ENCODE measurements at places on chromosomes 12 and 14.

DNA sequence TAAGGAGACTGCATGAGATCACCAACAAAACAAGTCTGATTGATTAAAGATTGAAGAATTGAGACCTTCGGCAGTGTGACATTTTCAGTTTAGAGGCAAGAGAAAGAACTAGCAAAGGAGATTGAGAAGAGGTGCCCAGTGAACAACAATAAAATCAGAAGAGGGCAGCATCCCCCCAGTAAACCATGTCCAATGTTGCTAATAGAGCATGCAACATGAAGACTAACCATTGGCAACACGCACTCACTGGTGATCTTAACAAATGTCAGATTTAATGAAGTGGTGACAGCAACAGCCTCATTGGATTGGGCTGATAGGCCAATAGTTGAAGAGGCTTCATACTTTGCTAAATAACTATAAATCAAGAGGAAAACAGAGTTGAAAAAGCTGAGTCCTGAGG, 20.7 kb upstream of the TAS2R14 start:
- no peak for DNase-seq

GRCh38 chr12:31386364-31386777, 60.4 kb upstream of the SINHCAF start:
- DNase-seq, result no peak

- no peak for DNase-seq
These were observed 7.6 kb downstream of the KRAS start for GRCh38 chr12:25242981-25243679.

GRCh38 chr14:20118795-20119194, 8.3 kb downstream of the OR4K17 start:
- no peak for DNase-seq

DNA sequence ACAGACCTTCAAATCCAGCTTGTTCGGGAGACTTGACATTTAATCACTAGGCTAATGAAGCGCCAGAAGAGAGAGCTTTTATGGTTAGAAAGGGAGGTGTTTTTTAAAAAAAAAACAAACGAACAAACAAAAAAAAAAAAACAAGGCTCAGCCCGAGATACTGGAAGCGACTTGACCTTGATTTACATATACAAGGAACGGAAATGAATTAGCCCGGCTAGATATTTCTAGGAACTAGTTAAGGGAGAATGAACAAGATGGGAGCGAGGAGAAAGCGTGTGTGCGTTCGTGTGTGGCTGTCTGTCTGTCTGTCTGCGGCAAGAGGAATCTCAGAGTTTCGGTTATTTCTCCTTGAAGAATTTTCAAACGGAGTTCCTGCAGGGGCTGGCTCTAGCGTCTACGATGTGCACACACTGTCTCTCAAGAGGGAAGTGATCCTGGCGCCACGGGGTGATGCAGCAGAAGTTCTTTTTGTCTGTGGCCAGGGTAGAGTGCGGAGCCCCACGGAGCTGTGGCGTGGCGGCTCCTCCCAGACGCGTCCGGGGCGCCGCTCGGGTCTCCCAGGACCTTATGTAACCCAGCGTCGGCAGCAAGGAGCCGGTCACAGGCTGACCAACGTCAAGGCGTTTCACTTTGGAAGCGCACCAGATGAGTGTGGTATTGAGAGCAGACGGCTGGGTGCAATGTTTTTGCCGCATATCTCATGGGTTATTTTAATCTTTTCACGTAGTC, 18.8 kb downstream of the SOCS2 start:
- peak; percentile 81 for DNase-seq

- peak; percentile 33 for DNase-seq
These were observed 38.2 kb downstream of the TRPV4 start for GRCh38 chr12:109795023-109795422.

GRCh38 chr12:1592444-1593173, 1.8 kb downstream of the FBXL14 start:
- DNase-seq, result no peak

- no peak for DNase-seq
These were observed 15.9 kb downstream of the RPH3A start for GRCh38 chr12:112807452-112807851.

DNA sequence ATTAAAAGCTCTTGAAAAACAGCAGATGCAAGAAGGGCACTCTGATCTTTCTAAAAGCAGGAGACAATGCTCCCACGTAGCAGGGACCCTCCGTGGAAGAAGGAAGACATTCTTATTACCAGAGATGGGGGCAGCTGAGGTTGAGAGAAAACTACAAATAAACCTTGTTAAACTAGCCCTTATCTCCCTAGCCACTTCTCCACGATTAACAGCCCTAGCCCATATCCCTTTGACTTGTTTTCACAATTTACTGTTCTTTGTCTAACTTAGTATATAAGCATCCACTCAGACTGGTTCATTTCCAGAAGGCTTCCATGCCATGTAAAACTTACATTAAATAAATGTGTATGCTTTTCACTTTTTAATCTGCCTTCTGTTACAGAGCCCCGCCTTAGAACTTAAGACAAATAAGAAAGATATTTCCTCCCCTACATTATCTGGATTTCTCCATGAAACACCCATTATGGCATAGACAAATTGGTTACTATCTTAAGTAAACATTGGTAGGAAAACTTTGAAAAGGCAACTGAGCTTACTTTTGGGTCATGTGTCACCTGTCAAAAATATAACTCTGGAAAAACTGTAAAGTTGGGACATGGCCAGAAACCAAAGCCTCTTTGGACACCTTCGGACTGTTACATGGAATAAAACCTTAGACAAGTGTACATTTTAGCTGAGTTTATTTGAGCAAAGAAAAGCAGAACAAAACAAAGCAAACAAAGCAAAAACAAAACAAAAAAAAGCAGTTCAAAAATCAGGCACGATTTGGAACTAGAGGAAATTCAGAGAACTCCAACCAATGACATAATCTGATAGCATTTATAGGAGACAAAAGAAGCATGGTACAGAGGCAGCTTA, 4.9 kb upstream of the RNASE1 start:
- no peak for DNase-seq

GRCh38 chr14:37122919-37123639, 49.3 kb downstream of the SLC25A21 start:
- no peak for DNase-seq

DNA sequence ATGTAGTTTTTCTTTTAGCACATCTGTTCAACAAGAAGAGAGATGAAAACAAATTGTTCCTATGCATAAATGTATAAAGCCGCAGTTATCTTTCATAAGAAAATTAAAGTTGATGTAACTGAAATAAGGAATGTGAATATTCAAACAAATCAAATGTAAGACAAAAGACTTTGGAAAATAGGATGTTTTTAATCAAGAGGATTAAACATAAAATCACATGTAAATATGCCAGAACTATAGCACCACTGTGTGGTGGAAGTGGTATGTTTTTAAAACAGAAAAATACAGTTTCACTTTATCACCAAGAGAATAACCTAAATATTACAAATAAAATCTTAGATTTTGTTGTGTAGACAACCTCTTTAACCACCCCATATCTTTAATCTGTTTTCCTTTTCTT, 40.4 kb downstream of the CAPS2 start:
- DNase-seq, result peak; percentile 3

DNA sequence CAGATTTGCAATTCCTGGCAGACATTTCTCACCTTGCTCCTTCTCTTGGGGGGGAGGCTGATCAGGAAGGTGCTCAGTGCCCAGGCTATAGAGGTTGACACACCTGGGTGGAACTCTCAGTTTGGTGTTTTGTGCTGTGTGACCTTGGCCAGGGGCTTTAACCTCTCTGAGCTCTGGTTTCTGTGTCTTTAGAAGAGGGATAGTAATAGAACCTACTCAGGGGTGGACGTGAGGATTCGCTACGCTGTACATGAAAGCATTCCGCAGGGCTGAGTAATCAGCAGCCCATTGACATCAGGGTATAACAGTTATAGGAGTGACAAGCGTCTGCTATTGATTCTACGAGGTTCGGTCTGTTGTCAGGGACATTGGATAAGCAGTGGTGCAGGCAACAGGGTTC, 98.1 kb downstream of the PHETA1 start:
- no peak for DNase-seq

- peak; percentile 5 for DNase-seq
These were observed 305.3 kb upstream of the DDHD1 start for GRCh38 chr14:53458368-53458814.

DNA sequence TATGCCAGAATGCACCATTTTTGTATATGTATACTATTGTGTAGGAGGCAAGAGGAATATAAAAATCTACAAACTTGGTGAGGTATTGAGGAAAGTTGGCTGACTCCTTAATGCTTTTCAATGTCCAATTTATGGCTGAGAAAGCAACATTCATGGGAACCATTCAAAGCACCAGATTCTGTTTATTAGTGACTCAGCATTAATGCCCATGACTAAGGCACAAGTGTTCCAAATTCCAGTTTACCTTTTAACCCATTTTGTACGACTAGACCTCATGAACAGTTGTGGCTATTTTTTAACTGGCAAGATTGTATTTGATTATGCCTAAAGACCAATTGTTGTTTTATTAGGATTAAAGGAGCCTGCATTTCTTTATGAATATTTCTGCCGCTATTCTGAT, 375.4 kb upstream of the ATP2B1 start:
- DNase-seq, result no peak

DNA sequence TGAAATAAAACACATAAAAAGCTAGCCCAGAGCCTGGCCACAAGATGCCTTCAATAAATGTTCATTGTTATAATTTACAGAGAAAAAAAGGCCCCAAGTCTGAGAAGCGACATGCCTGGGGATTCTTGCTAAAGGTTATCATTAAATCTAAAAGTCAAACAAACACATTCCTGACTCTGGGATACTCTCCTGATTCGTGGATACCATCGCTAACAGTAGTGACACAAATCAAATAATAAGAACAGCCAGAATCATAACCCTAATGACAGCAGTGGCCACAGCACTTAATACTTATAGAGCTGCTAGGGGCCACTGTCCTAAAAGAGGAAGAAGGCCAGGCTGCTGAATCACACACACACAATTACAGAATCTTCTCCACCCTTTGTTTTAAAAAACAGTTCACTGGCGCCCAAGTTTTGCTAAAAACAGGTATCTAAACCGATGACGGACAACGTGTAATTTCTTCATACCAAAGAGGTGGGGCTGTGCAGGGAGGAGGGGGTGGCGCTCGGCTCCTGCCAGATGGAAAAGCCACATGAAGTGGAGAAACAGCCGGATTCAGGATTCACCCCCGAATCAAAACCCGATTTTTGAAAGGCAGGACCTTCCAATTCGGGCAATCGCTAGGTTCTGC, 1.2 kb downstream of the CLIP1 start:
- DNase-seq, result no peak

DNA sequence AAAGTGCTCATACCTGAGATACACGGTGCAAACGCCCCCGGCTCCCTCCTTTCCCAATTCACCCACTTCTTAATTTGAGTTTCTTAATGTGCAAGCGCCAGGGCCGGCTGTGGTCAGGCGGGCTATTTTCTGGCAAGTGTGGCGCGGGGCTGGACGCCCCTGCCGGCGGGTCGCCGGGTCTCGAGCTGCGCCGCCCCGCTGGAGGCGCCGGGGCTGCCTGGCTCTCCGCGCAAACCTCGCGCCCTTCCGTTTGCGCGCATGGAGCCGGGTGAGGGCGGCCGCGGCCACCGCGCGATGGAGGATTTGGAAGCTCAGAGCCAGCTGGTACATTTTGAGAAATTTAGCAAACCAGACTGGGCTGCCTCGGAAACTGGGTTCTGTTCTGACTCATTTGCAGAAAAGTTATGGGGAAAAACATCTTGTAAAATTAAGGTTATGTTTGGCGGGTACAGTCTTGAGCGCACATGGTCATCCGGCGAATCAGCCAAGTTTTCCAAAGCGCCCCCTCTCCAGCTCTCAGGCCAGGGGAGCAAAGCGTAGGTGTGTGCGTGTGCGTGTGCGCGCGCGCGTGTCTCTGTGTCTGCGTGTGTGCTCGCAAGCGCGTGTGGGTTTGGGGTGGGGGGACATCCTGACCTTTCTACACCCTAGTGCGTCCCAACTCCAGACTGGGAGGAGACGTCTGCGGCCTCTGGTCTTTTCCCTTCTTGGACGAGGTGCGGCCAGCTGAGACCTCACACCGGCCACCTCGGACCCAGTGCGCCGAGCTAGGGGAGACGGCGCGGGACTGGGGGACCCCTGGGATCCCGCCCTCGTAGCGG, 6.5 kb upstream of the OTX2 start:
- DNase-seq, result no peak

- DNase-seq, result peak; percentile 74
These were observed 11.5 kb upstream of the KRT80 start for GRCh38 chr12:52203079-52203921.

DNA sequence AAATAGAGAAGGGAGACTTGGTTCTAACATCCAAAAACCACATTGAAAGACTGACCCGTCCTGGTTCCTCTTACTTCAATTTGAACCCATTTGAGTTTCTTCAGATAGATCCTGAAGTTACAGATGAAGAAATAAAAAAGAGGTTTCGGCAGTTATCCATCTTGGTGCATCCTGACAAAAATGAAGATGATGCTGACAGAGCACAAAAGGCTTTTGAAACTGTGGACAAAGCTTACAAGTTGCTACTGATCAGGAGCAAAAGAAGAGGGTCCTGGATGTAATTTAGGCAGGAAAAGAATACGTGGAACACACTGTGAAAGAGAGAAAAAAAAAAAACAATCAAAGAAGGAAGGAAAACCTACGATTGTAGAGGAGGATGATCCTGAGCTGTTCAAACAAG, 25.4 kb upstream of the NFKBIA start:
- no peak for DNase-seq

DNA sequence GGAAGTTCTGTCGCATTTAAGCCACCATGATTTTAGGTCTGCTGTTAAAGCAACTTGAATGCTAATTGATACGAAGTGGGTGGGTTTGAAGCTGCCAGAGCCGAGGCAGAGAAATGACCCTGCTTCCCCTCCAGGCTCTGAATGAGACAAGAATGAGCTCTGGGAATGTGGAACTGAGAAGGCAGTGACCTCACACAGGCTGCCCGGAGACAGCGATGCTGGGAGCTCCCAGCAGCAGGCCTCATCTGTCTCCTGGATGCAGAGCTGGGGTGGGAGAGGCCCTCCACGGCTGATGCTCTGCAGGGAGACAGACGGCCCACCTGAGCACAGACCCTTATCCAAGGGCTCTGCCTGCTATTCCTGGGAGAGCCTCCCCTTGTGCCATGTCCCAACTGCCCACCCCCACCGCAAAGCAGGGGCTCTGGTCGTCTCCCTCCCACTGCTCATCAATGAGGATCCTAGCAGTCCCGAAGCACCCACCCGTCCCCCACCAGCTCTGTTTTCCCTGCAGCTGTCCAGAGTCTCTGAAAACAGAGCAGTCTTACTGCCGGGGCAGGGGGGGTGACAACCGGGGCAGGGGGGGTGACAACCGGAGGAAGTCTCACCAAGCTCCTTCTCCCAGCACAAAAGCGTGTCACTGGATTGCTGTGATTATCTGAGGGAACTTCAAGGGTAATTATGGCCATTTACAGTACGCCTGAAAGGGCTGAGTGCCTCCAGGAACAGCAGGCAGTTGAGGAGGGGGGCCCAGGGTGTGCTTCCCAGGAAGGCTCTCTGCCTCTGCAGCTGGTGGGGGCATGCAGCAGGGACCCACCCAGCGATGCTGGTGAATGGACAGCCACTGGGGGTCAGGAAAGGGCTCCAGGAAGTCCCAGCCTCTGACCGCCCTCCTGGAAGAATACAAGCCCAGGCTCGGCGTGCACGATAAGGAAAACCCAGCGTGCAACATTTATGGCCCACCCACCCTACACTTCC, 67.8 kb downstream of the CHGA start:
- DNase-seq, result no peak

All from GM04504 (cell line).